ENCODE measurements at places on chromosomes 16 and 17. TPM values are rescaled to one million over a fixed set of nuclear protein-coding genes. Genes with fewer than 3 reads are reported as not detected.

RNF112 gene
- 7.5 TPM for total RNA-seq

HOXB2 gene
- 68.1 TPM for total RNA-seq

- DNase-seq: no peak
Measured at GRCh38 chr17:82225368-82226029, 3.3 kb upstream of the SLC16A3 start.

DNA sequence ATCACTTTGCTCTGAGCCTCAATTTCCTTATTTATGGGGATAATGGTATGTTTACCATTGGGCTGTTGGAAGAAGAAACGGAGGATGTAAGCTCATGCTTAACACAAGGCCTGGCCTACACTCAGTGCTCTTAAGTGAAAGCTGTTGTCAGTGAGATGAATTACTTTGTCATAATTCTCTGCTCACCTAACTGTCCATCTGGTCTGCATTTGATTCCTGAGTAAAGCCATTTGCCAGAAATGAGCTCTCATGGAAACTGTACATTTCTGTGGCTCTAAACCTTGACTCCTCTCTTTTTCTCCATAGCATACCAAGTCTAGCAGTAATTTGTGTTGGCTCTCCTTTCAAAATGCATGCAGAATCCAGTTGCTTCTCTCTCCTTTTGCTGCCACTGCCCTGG, 445.7 kb downstream of the UTP18 start:
- no peak for DNase-seq

DNA sequence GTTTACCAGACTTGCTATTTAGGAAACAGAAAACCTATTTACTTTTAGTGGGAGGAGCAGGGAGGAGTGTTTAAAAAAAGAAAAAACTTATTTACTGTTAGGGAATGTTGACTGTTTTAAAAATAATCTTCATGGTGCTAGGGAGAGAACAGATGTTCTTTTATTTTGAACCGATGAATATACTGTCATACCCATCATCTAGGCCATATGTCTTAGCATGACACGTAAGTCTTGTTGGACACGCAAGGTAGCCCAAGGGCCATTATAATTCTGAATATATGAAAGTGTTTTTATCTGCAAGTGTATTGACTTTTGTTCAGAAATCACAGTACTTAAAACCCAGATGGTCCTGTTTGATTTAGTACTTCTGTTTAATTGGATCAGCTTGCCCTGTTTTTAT, 11.6 kb downstream of the WIPF2 start:
- DNase-seq: no peak

DNA sequence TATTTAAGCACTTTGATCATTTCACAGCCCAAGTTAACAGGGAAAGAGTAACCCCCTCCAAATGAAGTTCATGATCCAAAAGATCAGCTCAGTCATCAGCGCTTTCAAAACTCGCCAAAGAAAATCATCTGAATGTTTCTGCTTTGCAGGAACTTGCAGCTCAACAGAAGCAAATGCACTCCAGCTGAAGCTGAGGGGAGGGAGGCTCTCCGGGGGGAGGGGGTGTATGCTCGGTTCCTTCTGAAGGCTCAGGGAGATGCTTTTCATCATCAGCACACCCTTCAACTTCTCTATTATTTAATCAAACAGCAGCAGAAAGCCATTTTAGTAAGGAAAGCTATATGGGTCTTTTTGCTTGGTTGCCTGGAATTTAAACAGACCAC, 24.4 kb upstream of the ERN1 start:
- no peak for DNase-seq

DNA sequence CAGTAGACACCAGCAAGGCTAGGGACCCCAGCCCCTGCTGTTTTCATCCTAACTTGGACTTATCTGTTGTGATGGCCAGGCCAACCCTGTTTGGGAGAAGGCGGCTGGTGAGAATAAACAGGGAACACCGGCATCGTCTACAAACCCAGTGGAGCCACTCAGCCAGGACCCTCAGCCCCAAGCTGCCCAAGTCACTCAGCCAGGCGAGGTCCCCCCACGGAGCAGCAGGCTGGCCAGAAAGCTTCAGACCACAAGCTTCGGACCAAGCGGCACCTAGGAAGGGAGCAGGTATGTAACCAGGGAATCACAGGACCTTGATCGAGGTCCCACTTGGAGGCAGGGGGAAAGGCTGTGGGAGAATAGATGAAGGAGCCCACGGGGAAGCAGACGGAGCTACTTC, 23.4 kb downstream of the RBFOX3 start:
- DNase-seq: no peak

SULT1A2 gene
- total RNA-seq: not detected

DNA sequence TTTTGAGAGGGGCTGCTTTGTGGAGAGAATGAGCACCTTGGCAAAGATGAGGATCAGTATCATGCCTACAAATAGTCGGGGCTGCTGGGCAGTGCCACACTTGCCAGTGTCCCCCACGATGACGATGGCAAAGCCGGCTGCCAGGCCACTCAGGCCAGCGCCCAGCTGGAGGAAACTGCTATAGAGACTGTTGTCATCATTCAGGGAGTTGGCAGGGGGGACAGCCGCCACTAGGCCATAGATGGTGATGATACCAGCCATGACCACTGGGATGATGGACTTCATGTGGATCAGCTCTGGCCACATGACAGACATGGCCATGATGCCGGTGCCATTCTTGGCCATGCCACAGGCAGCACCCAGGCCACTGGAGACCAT, 23.8 kb downstream of the MINK1 start:
- DNase-seq: no peak

NRN1L gene
- total RNA-seq: not detected

TEX14 gene
- 0.14 TPM for total RNA-seq

GRCh38 chr17:44940768-44941167, 6.8 kb downstream of the KIF18B start:
- DNase-seq: no peak

- DNase-seq: no peak
Measured at GRCh38 chr17:39667945-39668924, at the start of gene PNMT. PNMT (plus strand) TSS chr17:39668453; CDS start chr17:39668476, 23 bp downstream.

LRRC37A gene
- total RNA-seq: 4.7 TPM

- no peak for DNase-seq
Measured at GRCh38 chr16:86640265-86640843, 62.0 kb downstream of the FOXL1 start.

LGALS9B gene
- total RNA-seq: not detected

SLFN11 gene
- 28.0 TPM for total RNA-seq

DNA sequence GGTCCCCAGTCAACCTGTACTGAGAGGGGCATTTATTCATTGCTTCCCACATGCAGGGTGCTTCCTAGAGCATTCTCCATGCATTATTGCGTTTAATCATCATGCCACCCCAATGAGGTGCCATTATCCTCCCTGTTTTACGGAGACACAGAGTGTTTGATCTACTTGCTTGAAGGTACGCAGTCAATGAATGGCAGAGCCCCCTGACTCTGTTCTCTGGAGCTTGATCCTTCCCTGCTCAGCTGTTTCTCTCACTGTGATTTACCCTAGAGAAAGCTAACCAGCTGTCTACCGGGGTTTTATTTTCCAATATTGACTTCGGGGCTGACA, 117.2 kb downstream of the PRKCB start:
- no peak for DNase-seq

GRCh38 chr16:90031186-90031930, 12.1 kb upstream of the DBNDD1 start:
- DNase-seq: no peak

SALL1 gene
- not detected for total RNA-seq

TNFSF13 gene
- 41.0 TPM for total RNA-seq

DNA sequence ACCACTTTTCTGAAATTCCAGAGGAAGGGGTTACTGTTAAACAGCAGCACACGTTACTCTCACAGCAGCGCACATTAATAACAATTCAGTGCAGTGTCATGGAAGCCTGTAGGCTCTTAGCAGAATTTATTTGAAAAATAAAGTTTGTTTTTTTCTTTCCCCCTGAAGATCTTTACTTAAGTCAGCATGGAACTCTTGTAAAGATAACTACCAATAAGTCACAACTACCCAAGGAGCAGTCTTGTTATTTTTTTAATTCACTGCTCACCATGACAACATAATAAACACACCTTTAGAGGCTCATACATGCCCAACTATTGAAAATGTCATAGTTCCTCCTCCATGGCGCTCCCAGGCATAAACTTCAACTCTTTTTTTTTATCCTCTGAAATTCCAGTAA, 31.8 kb upstream of the PSMD7 start:
- DNase-seq: no peak

DNA sequence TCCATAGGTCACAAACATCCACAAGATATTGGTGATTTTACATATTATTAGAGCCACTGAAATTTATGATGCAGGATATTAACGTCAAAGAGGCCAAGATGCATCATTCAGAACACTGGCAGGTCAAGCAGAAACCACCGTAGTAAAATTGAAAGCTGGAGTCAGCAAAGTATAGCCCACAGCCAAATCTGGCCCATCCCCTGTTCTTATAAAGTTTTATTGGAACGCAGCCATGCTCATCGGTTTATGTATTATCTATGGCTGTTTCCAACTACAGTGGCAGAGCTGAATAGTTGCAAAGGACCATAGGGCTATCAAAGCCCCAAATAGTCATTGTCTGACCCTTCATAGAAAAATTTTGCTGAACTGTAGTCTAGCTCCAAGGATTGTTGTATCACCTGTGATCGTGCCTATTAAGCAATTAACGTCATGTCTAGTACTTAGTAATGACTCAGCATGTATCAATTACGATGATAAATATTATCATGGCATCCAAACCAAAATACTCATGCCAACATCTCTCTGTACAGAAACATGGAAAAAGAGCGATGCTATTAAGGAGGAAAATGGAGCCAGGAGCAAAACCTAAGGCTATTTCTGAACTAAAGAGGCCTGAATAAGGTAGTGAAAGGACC, 165.6 kb downstream of the IRX3 start:
- DNase-seq: no peak

- DNase-seq: peak; percentile 80
Measured at GRCh38 chr16:57422026-57422944, 17.7 kb downstream of the CCL17 start.

DNA sequence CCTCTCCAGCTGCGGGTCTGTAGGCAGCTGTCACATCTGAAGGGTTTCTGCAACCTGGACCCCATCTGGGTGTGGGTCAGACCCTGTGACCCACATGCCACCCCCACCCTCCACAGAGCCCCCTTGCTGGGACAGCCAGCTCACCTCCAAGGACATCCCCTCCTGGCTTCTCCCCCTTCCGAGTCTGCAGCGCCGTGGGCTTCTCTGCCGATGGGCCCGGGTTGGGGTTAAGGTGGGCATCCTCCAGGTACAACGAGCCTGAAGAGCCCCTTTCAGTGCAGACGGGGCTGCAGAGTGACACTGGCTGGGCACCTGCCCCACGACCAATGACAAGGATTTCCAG, 28.9 kb downstream of the OR1D5 start:
- no peak for DNase-seq

DNA sequence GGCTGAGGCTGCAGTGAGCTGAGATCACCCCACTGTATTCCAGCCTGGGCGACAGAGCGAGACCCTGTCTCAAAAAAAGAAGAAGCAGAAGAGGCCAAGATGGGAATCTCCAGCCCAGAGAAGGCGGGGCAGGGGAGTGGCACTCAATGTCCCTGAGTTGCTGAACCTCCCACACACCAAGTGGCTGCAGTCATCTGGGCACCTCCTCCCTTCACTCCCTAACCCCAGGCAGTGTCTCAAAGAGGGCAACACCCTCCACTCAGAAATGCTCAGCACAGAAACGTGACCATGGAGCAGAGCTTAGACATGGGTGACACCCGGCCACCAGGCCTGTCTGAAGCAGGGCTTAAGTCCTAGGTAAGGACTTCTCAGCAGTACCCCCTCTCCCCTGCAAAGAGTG, 36.3 kb upstream of the BCAR1 start:
- no peak for DNase-seq

DNA sequence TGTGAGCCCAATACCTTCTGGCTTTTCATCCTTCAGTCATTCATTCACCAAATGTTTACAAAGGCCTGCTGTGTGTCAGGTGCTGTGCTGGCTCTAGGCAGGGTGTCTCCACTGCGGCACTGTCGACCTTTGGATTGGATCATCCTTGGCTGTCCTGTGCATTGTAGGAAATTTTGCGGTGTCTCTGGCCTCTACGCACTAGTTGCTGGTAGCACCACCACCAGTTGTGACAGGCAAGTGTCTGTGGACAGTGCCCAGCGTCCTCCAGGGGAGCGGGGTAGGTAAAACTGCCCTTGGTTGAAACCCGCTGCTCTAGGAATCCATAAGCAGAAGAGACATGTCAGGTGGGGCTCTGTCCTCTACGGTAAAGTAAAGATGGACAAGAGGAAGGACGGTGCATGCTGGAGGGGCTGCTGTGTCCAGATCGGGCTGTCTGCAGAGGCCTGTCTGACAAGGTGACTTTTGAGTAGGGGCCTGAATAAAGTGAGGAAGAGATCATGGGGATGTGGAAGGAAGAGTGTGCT, 123.7 kb downstream of the SNX29 start:
- no peak for DNase-seq

Data from sigmoid colon (tissue), 7 donors.